Thoracic aorta (tissue), 2 donors: ENCODE measurements at places on chromosomes 11 and 22.

- no peak for DNase-seq
Measured at GRCh38 chr11:57417056-57417455, 9.9 kb downstream of the SLC43A3 start.

DNA sequence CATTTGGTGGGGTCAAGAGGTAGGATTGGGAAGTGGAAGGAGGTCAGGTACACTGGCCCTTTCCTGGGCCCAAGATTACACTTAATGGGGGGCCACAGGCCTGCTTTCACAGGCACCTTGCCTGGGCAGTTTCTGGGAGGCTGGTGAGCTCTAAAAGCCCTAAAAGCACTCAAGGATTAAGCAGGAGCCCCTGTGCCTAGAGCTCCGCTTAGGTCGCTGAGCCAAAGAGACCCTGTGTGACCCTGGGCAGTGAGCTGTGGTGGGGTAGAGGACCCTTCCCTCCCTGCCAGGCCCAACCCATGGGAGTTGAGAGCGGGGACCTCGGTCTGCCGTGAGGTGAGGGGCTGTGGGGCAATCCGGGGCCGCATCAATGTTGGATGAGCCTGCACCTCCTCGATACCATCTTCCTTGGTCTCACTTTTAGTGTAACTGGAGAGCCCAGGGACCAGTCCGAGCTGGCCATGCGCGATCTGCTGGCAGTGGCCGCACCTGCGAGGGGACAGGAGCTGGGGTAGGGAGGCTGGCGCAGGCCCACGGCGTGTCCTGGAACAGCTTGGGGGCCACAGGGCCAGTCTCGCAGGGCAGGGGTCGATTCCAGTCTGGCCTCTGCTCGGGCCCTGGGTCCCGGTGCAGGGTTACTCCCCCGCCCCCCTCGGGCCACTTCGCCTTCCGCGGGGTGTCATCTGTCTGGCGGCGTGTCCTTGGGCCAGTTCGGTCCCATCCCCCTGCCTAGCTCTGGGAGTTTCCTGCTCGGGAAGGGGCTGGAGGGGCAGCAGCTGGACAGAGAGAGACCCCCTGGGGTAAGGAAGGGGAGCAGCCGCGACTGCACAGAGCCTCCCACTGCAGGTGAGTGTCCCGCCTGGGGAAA, 44.3 kb downstream of the EIF3F start:
- DNase-seq = no peak

- DNase-seq = no peak
Measured at GRCh38 chr22:23840026-23840425, 1.2 kb upstream of the DERL3 start.

DNA sequence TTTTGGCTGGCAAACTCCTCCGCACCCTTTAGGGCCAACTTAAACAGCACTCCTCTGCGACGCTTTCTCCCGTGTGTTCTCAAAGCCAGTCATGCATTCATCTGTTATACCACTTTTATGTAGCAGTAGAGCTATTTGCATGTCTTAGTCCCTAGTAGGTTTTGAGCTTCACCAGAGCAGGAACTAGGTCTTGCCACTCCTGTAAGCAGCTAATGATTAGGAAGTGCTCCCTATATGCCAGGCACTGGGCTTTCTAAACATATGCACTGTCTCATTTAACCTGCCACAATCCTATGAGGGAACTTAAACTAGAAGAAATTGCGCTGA, 180.8 kb downstream of the DBX1 start:
- no peak for DNase-seq

DNA sequence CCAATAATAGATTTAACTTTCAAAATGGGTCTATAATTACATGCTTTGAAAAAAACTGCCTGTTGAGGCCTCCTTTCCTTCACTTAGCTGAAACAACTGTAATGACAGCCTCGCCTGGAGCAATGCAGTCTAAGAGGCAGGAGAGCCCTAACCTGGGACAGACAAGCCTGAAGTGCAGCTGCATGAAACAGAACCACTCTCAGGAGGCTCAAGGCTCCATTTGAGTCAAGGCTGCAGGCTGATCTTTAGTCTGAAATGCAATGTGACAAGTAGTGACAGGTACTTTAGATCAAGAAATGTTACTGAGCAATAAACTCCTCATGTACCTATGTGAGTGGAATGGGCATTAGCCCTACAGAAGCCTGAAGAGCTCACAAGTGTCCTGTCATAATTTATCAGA, 414.0 kb upstream of the LUZP2 start:
- no peak for DNase-seq

- no peak for DNase-seq
Measured at GRCh38 chr11:105227363-105227762, 87.8 kb upstream of the CARD18 start.

DNA sequence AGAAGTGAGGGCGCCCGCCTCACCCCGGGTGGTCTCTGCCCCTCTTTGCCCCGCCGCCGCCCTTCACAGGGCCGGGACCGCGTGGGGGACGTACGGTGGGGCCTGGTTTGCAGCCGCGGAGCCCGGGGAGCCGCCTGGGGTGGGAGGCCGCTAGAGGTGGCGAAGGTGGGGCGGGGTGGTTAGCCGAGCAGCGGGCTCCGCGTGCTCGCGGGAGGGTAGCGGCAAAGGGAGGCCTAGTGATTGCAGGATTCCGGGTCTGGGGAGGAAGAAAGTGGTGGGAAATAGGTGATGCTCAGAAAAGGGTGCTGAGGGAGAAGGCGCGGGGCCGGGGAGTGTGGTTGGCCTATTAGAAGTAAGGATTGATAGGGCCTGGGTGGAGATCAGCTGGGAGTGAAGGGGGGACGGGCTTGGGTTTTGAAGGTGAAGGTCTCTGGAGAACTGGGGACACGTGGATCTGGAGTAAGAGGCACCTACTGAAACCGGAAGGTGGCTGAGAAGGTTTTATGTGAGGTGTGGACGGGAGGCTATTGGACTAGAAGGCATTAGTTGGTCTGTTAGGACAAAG, 571 bp downstream of the FAR1 start:
- peak; percentile 4 for DNase-seq

DNA sequence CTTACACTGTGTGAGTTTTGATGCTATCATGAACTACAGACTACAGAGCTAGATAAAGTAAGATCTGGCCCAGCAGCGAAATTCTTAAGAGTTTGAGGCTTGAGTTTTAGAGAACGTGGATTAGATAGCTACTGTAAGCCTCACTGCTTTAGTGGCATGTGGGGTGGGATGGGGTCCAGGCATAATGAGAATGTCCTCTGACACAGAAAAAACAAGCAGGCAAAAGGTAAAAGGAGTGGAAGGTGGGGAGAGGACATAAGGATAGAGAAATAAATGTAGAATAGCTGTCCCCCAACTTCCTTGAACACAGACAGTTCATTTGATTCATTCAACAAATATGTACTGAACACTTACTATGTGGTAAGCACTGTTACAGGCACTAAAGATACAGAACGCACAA, 324.5 kb upstream of the PITPNB start:
- no peak for DNase-seq

GRCh38 chr11:48024635-48025071, 44.3 kb downstream of the PTPRJ start:
- DNase-seq = no peak

GRCh38 chr11:13679768-13680167, 11.3 kb downstream of the FAR1 start:
- DNase-seq = no peak

DNA sequence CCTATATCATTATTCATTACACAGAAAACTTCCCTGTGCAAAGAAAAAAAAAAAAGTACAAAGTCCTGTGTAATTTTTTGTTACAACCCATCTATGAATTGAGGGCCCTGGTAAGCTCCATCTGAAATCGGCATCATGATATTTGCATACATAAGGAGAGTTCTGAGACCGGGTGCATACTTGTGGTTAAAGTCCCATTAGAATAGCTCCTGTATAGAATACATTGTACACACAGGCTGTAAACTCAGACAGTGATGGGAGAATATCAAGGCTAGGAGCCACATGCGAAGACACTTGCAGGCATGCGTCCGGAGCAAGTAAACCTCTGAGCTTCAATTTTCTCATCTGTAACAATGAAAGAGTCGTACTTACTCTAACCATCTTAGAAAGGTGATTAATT, 353.2 kb downstream of the ETS1 start:
- no peak for DNase-seq

- DNase-seq = no peak
Measured at GRCh38 chr11:27055065-27055682, 14.6 kb downstream of the BBOX1 start.

DNA sequence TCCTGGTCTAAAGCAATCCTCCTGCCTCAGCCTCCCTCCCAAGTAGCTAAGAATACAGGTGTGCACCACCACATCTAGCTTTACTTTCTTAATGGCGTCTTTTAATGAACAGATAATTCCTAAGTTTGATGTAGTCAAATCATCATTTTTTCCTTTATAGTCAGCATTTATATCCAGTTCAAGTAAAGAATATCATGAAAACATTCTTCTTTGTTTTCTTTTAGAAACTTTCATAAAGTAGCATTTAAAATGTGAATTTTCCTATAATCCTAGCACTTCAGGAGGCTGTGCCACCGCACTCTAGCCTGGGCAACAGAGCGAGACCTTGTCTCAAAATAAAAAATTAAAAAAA, 61.6 kb downstream of the RBFOX2 start:
- DNase-seq = no peak

GRCh38 chr11:64650923-64651523, 60.0 kb downstream of the SLC22A12 start:
- DNase-seq = no peak

DNA sequence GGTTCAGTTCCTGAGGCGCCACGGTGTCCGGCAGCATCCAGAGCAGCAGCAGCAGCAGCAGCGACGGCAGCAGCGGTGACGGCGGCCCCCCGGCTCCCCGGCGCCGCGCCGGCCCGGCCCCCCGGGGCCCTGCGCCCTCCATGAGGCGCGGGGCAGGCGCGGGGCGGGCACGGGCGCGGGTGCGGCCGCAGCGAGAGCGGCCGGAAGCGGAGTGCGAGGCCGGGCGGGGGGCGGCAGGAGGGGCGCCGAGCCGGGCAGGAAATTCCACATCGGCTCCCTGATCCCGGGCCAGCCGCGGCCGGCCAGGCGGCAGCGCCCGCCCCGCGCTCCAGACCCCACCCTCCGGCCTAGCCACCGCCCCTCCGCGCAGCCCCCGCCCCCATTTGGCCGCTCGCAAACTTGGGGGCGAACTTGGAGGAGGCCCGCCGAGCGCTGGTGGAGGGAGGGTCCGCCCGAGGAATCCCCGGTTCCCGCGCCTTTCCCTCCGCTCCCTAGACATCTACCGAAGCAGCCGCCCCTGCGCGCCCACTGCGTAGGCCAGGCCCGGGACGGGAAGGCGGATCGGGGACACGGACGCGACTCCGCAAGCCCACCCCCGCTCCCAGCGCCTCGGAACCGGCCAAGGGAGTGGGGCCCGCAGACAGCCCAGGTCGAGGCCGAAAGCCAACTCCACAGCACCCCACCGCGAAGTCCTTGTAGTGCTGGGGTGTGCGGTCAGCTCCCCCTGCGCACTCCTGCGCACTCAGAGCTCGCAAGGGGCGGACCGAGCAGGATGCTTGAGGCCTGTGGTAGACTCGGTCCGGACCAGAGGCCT, at the start of gene SCARF2:
SCARF2 (minus strand) TSS at position 213 of the 814 bp plus-strand sequence; CDS start at position 142, 71 bp downstream.
- DNase-seq = no peak

DNA sequence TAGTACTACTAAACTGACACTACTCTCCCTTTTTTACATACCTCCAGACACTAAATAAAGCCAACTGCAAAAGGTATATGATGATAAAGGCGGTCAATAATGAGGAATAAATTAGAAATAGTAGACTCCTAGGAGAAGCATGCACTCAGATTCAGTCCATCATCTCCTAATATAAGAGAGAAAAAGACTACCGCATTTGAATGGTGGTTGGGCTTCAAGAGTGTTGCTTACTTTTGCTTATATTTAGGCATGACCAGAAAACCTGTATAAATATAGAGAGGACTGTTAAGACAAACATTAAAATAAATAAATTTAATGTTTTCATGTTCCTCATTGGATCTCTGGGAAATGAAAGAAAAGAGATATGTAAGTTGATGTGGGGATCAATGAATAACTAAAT, 1137.0 kb downstream of the FAM181B start:
- no peak for DNase-seq

DNA sequence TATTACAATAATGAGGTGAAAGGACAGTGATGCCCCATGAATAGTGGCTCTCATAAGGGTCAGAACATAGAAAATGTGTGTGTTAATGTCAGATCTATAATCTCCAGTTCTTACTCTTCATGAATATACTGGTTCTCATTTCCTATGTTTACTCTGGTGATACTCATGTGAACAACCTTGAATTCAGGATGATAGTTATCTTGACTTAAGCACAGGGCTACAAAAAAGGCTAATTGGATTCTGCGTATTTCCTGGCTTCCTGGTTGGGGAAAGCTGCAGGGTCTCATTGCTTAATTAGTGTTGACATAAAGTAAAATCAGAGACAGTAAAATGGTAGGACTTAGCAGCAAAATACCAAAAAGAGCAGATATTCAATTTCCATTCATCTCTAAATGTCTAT, 1316.8 kb upstream of the RAG2 start:
- no peak for DNase-seq

DNA sequence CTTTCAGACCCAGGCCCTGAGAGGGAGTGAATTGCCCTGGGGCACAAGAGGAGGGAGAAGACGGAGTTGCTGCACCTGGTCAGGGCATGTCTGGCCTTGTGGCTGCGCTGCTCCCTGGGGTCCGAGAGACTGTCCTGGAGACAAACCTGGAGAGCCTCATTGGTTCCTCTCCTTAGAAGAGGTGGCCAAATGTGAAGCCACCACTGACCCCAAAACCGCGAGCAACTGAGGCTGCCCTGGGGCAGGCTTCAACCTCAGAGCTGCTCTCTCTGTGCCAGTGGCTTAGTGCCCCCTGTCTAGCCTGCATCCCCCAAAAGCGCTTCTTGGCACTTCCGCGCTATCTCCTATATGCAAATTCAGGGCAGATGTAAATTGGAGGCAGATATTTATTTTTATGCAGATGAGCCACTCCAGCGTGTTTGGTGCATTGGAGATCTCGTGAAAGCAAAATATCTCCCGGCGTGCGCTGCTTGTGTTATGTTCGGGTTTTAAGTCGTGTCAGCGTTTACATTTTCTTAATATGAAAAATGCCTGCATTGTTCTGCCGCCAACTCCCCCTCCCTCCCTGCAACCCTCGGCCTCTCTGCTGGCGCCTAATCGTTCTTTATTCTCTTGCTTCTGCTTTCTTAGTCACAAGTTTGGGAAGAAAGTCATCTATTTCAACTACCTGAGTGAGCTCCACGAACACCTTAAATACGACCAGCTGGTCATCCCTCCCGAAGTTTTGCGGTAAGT, 69.5 kb downstream of the ARHGAP8 start:
- no peak for DNase-seq

- no peak for DNase-seq
Measured at GRCh38 chr11:109704432-109704831, 282.4 kb downstream of the C11orf87 start.

- no peak for DNase-seq
Measured at GRCh38 chr11:111349191-111349695, 29.8 kb downstream of the POU2AF1 start.

GRCh38 chr11:122813176-122813893, 25.0 kb upstream of the CRTAM start:
- DNase-seq = no peak

- no peak for DNase-seq
Measured at GRCh38 chr22:44600207-44600785, 101.7 kb upstream of the PRR5 start.

DNA sequence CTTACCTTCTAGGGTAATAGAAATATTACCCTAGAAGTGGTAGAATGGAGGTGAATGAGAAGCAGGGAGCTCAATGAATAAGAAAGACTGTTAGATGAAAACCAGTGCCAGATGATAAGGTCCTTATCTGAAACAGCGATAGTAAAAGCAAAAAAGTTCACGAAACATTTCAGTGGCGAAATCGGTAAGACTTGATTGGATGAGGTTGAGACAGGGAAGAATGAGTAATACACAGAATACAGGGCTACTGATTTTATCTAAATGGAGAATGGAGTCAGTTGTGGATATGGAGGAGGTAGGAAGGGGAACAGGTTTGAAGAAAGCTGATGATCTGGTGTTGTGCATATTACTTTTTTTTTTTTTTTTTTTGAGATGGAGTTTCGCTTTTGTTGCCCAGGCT, 96.5 kb downstream of the GALNT18 start:
- DNase-seq = no peak
